Right cardiac atrium (tissue), 5 donors: ENCODE measurements at places on chromosomes 4 and X. TPM values are rescaled to one million over a fixed set of nuclear protein-coding genes. Genes with fewer than 3 reads are reported as not detected.

- DNase-seq = no peak
Observed at GRCh38 chrX:29242856-29243255, 655.6 kb downstream of the IL1RAPL1 start.

- DNase-seq = no peak
Observed at GRCh38 chrX:153209347-153209746, 30.3 kb downstream of the MAGEA1 start.

DNA sequence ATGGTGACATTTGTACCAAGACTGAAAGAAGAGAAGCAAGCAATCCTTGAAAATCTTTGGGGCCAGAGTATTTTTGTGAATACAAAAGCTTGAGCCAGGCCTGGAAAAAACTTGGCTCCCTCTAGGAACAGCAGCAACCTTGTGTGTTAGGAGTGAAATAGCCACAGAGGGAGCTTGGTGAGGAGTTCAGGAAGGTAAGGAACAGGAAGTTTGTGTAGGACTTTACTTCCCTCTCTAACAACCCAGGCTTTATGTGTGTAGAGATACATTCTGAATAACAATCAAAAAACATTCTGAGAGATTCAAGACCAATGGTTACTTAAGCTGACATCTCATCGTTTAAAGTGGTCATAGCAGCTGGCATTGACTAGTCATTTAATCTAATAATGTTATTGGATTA is 668.5 kb downstream of the PCDH18 start:
- no peak for DNase-seq

- DNase-seq = no peak
Observed at GRCh38 chr4:106809076-106809475, 227.0 kb downstream of the DKK2 start.

DNA sequence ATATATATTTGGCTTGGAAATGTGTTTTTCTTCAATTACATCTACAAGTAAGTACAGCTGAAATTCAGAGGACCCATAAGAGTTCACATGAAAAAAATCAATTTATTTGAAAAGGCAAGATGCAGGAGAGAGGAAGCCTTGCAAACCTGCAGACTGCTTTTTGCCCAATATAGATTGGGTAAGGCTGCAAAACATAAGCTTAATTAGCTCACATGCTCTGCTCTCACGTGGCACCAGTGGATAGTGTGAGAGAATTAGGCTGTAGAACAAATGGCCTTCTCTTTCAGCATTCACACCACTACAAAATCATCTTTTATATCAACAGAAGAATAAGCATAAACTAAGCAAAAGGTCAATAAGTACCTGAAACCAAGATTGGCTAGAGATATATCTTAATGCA is 26.1 kb downstream of the NUDT6 start:
- DNase-seq = no peak

DNA sequence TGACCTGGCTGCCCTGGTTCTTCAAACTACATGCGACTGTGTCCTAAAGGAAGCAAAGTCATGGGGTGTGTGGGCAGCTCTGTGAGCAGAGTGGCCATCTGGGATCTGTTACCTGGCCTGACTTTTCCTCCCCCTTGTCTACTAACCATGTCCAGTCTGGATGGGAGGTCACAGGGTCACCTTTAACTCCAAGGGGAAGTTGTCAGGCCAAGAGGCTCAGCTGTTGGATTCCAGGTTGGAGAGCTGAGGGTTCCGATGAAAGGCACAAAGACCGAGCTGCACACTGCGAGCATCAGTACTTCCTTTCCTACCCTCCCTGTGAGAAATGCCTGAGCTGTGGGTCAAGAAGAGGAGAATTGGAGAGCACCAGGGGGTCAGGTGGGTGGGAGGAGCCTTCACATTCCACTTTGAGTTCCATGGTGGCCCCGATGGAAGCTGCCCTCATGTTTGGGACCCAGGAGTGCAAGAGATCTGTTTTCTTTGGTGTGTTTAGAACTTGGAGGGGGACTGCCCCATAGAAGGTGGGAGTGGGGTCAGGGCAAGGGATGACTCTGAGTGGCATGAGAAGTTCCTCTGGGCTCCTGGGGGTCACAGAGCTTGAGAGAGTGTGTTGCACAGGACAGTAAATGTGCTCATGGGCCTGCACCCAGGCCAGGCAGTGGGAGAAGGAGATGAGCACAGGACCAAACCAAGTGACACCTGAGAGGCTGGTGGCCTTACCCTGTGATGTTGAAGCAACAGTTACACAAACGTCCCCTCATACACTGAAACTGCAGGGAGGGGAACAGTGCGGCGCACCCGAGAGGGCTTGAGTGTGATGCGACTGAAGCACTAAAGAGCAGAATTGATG is 36.2 kb downstream of the RGS12 start:
- DNase-seq = peak; percentile 1

- no peak for DNase-seq
Observed at GRCh38 chr4:4880492-4880891, 21.0 kb downstream of the MSX1 start.

DNA sequence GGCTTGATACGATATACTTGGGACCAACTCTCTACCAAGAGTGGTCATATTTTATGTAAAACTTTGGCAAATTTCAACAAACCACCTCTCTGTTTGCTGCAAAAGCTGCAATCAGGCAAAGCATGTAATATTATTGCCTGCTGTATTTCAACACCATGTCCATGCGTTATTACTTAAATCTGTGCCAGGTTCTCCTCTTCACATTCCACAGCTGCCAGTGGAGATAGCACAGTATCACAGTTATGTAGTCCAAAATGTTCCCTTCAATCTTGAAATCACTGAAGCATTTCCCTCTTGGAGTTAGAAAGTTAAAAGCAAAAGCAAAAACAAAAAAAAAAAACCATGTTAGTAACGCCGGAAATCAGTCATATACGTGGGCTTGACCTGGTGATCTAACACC is 396.7 kb upstream of the MAGEC2 start:
- no peak for DNase-seq

DNA sequence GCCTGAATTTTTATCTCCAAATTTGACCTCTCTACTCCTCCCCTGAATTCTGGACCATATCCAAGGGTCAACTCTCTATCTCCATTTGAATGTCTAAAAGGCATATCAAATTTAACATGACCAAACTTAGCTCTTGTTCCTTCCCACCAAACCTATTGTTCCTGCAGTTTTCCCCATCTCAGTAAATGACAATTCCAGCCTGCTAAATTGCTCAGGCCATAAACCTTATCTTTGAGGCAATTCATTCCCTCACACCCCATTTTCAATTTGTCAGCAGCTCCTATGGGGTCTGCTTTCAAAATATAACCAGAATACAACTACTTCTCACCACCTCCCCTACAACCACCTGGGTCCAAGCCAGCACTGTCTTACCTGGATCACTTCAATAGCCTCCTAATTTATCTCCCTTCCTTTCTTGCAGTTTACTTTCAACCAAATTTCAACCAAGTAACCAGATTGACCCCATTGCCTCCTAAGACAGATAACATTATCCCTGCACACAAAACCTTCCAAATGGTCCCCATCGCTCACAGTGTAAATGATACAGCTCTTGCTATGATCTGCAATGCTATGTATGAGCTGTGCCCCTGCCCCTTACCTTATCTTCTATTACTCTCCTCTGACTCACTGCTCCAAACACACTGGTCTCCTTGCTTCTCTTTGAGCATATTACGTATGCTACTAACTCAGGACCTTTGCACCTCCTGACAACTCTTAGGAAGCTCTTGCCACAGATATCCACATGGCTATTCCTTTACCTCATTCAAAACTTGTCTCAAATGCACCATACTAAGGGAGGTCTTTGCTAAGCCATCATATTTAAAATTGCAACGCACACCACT is 66.0 kb downstream of the CAMK2D start:
- no peak for DNase-seq

- DNase-seq = no peak
Observed at GRCh38 chrX:17814557-17814956, 46.5 kb downstream of the RAI2 start.

- DNase-seq = no peak
Observed at GRCh38 chr4:41881981-41882624, 53.1 kb upstream of the TMEM33 start.

GRCh38 chrX:19213610-19214152 is 91.4 kb upstream of the ADGRG2 start:
- no peak for DNase-seq

DNA sequence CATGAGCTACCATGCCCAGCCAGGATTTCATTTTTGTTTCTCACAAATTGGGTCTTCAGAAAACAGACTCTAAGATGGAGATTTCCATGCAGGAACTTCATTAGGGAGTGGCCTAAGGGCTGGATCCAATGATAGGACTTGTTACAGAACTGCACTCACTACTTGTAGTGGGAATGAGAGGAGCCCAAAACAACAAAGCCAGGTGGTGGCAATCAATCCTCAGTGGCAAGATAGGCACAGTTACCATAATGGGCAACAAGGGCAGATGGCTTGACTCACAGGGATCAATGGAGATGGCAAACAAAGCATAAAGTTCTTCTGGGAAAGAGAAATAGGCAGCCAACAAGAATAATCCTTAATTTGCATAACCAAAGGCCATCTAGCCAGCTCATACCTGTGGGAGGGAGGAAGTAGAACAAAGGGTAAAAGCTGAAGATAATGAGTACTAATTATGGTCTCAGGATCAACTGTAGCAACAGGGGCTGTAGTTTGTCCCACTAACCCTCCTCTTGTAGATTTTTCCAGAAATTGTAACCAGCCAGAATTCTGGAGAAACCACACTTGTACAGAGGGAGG is 72.8 kb upstream of the MAPK10 start:
- no peak for DNase-seq

GRCh38 chrX:19541931-19542330 is 26.6 kb upstream of the MAP3K15 start:
- DNase-seq = no peak

- DNase-seq = no peak
Observed at GRCh38 chr4:119683518-119683917, 54.9 kb upstream of the PDE5A start.

DNA sequence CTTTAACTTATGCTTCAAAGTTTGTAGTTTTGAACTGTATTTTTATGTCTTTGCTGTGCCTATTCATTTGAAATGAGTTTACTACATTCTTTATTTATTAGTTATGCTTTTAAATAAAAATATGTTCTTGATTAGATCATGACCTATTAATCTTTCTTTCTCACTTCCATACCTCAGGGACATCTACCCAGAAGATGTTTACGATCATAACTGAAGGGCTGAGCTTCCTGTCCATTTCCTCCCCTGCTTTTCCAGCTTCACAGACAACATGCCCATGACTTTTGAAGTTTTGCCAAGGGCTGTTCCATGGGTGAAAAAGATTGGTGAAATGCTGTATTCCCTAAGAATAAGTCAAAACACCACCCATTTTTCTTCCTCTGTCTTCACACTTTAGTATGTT is 99.7 kb upstream of the DDIT4L start:
- no peak for DNase-seq

- DNase-seq = no peak
Observed at GRCh38 chr4:151753056-151753455, 7.8 kb downstream of the GATB start.

DNA sequence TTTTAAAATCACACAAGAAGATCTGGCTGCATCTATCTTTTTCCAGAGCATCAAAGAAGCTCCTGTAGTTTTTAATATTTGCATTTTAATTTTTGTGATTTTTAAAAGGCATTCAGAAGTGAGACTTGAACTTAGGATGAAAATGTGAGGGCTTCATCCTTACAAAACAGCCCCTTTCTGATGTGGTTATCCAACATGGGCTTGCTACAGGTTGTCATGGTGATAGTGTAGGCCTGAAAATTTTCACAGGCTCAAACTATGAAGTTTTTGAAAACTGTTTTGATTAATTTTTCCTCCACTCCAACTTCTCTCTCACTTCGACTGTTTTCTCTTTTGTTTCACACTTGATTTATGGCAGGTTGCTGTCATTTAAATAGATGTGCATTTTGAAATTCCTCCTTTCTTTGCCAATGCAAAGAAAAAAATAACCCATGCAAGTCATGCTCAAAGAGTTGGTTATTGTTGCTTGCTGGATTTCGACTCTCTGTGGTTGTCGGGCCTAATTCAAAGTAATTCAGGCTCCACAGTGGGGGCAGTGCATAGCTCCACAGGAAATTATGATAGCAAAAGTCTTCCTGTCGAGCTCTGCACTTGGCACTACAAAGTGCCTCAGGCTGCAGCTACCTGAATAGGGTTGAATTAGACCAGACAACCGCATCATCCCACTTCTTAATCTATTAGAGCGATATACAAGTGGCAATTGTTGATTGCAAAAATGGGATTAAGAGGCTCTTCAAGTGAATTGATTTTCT is 201.0 kb upstream of the GPR101 start:
- no peak for DNase-seq

DNA sequence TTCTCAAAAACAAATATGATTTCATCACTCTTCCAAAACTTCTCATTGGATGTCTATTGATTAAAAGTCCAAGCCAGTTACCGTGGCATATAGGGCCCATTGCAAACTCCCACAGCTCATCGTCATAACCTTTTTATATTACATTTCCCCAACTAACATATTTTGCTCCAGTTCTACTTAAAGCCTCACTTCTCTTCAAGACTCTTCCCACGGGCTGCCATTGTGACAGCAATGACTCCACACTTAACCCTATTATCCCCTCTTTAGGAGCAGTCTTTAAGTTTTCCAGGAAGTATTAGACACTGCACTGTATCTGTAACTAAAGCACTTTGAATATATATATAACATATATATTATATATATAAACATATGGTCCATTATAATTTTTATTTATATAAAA is 44.5 kb downstream of the DTHD1 start:
- DNase-seq = no peak

- DNase-seq = no peak
Observed at GRCh38 chr4:82652062-82652461, 90.3 kb upstream of the TMEM150C start.

DNA sequence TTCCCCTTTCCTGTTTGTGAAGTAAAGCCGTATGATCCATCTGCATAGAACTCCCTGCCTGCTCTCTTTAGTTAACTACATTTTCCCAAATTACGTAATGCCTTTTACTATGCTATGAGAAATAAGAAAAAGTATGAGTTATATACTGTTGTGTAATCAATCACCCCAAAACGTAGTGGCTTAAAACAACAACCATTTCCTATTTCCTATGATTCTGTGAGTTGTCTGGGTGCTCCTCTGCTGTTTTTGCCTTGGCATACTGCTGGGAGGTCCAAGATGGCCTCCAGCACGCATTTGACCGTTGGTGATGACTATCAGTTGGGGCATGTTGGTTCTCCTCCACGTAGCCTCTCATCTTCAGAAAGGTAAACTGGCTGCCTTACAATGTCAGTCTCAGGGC is 39.8 kb downstream of the BBS12 start:
- no peak for DNase-seq

The SYNPO2 gene
- 111 TPM for total RNA-seq

The COX7B2 gene
- not detected for total RNA-seq

The FAM9C gene
- total RNA-seq = not detected

The F11 gene
- not detected for total RNA-seq

The CENPVL1 gene
- total RNA-seq = not detected

The FGG gene
- not detected for total RNA-seq

The HS6ST2 gene
- total RNA-seq = not detected

The SRPX2 gene
- total RNA-seq = 3.9 TPM

The JCHAIN gene
- 6.6 TPM for total RNA-seq
